NCI-H510A treated with DMSO at 0.1 percent for 48 hours (cell line): ENCODE measurements at places on chromosomes 13 and 19.

DNA sequence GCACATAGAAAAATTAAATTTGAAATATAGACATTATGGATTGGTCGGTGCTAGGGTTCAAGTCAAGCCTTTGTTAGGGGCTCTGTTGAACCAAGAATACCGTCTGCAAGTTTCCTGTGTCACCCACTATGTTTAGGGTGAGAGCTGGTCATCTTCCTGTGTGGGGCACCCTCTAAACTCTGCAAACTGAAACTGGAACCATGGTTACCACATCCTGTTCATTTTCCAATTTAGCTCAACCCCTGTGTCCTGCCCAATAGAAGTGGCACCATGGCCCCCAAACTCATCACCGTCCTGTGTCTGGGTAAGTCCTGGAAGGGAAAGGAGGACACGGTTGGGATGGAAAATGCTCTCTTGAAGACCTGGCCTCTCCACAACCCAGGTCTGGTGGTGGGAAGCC lies 29.9 kb downstream of the LAIR2 start:
- DNase-seq = no peak

DNA sequence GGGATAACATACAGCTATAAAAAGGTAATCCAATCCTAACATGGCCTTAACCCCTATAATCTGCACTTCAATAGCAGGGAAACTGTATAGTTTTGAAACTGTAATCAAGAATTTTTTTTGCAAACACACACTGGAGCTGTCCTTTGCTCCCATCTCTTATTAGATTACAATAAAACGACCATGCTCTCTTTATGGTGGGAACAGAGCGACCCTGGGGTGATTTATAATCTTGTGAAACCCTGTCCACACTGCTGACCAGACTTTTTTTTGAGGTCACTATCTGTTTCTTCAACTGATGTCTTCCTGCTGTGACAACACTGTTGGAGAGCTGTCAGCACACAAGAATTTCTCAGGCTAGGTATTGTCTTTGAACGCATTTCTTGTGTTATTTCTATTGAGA lies 35.3 kb downstream of the DACH1 start:
- DNase-seq = no peak

DNA sequence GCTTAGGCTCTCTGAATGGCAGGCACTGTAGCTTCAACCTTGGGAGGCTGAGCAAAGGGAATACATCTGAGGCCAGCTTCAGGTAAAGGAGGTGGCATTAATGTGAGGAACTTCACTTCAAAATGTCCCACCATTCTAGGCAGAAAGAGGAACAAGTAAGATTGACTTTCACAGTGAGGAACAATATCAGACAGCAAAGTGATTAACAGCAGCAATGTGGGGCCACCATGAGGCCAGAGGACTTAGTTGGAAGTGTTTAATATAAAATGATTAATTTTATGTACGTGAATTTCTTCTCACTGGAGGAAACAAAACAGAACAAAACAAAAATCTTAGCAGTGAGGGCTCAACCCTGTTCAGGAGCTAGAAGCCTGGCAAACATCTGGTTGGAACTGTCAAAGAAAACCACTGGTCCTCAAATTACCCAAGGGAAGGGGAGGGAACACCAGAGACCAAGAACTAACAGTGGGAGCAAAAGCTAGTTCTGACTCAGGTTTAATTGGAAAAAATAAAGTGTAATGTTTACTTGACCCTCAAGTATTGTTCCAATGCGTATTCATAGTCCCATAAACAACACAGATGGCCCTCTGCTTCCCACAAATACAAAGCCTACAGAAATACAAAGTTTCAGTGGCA lies 43.9 kb upstream of the FRY start:
- no peak for DNase-seq

DNA sequence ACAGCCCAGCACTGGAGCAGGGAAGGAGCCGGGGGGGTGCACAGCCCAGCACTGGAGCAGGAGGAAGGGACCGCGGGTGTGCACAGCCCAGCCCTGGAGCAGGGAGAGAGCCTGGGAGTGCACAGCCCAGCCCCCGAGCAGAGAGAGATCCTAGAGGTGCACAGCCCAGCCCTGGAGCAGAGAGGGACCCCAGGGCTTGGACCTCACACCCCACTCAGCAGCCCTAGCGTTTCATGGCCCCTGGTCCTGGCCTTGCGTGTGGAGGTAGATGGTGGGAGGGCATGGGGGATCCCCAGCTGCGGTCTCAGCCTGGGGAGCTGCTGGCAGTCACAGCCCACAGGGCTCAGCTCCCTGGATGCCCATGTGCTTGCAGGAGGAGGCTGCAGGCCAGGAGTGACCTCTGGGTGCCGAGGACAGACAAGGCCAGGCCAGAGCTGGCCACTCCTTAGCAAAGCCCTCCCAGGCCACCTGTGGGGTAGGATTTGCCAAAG lies 25.1 kb downstream of the GAS6 start:
- DNase-seq = no peak

DNA sequence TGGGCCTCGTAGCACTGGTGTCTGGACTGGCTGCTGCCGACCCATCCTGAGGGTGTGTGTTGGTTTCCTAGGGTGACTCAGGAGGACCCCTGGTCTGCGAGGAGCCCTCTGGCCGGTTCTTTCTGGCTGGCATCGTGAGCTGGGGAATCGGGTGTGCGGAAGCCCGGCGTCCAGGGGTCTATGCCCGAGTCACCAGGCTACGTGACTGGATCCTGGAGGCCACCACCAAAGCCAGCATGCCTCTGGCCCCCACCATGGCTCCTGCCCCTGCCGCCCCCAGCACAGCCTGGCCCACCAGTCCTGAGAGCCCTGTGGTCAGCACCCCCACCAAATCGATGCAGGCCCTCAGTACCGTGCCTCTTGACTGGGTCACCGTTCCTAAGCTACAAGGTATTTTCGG lies 13.8 kb downstream of the TIMM13 start:
- no peak for DNase-seq

DNA sequence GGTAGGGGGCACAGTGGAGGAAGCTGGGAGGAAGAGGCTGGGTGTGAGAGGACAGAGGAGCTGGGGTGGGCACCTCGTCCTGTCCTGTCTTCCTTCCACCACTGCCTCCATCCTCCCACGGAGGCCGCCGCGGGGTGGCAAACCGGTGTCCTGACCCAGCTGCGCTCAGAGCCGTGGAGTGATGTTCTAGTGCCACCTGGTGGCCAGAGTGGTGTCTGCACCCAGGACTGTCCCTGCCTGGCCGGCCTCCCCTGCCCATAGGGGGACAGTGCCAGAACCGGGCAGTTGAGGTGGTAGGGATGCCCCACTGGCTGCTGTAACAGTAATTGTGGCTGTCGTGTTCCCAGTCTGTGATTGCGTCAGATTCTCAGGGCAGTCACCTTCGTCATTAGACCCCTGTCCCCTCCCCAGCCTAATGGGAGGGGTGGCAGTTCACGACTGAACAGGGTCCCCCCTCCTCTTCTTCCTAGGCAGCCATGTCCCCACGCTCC lies 11.1 kb upstream of the ARRDC2 start:
- DNase-seq = peak; percentile 74

- no peak for DNase-seq
These were observed 4.2 kb downstream of the ATP8B3 start for GRCh38 chr19:1807695-1808394.

DNA sequence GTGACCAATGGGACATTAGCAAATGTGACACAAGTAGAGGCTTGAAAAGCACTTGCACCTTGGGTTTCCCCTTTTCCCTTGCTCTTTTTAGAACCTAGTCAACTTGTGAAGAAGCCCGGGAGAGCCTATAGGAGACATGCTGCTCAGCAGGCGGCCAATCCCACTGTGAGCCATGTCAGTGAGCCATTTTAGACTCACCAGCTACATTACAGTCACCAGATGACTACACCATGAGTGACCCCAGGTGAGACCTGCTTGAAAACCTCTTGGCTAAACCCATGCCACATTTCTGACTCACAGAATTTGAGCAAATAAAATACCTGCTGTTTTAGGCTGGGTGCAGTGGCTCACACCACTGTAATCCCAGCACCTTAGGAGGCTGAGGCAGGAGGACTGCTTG lies 317.5 kb downstream of the KLF12 start:
- DNase-seq = no peak

- DNase-seq = peak; percentile 21
These were observed at the start of gene CXCL17 for GRCh38 chr19:42442833-42443232. Gene CXCL17 (minus strand): TSS chr19:42442946. CDS start chr19:42442832, 114 bp downstream.

GRCh38 chr19:11722414-11722813 lies 16.3 kb downstream of the ZNF823 start:
- no peak for DNase-seq

- no peak for DNase-seq
These were observed 72.7 kb downstream of the ZNF254 start for GRCh38 chr19:24159707-24160106.

GRCh38 chr13:36919171-36919832 lies 736 bp downstream of the SMAD9 start:
- DNase-seq = no peak

DNA sequence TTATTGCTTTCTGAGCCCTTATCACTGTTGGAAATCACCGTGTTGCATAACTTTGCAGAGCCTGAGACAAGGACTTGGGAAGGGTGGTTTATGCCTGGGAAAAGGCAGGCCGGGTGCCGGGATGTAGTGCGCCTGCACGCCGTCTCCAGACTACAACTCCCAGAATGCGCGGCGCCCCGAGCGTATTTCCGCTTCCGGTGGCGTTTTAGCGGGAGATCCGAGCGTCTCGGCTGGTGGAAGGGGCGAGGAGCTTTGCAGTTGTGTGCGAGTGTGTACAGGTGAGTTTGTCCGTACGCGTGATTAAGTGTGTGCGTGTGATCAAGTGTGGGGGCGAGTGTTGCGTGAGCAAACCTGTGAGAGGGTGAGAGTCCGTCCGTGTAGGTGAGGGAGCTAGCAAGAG lies 75.4 kb downstream of the PEG3 start:
- DNase-seq = no peak

DNA sequence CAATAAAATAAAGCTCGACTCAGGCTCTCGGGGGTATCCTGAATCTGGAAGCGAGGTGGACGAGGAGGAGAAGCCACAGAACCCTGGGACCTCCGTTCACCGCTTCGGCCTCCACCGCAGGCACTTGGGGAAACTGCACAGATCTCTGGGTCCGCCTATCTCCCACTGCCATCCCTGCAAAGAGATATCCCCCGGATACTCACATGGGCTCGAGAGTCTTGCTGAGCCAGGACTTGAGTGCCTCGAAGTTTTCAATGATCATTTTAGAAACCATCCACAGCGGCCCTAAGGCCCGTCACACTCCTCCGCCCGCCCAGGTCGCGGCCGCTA lies 589 bp downstream of the RBM26 start:
- DNase-seq = no peak

DNA sequence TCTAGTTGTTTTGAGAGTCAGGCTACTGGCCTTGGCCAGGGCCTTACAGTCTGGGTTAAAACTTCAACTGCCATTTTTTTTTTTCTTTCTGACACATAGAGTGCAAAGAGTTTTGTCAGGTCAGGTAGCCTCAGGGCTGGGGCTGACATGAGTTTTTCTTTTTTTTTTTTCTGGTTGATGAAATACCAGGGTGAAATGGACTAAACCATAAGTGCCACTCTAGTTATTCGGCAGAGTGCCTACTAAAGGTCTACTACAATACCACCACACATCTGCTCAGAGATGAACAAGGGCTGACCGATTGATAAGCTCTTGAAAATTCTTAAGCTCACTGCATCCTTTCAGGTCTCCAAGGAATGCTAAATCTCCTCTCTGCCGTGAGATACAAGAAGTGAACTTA lies 4.4 kb upstream of the ZNF320 start:
- no peak for DNase-seq

- peak; percentile 54 for DNase-seq
These were observed 32.9 kb upstream of the SACS start for GRCh38 chr13:23466144-23467002.

DNA sequence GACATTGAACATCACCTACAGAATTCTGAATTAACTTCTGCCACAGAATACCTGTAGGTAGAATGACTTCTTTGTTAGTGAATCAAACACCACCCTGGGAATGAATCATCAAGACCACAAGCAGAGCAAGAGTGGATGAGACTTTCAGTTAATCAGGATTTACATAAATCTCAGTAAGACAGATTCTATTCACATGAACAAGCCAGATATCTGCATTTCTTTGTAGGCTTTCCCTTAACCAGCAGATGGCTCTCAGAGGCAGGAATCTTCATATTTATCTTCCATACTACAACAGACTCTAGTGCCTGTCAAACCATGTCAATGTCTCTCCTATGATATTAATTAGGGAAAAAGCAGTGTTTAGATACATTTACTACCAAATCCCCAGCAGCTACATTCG lies 412.1 kb downstream of the KLF12 start:
- no peak for DNase-seq

- no peak for DNase-seq
These were observed 49.2 kb downstream of the POLR1D start for GRCh38 chr13:27670861-27671260.

GRCh38 chr19:32570081-32570785 lies 10.8 kb upstream of the PDCD5 start:
- DNase-seq = peak; percentile 58

DNA sequence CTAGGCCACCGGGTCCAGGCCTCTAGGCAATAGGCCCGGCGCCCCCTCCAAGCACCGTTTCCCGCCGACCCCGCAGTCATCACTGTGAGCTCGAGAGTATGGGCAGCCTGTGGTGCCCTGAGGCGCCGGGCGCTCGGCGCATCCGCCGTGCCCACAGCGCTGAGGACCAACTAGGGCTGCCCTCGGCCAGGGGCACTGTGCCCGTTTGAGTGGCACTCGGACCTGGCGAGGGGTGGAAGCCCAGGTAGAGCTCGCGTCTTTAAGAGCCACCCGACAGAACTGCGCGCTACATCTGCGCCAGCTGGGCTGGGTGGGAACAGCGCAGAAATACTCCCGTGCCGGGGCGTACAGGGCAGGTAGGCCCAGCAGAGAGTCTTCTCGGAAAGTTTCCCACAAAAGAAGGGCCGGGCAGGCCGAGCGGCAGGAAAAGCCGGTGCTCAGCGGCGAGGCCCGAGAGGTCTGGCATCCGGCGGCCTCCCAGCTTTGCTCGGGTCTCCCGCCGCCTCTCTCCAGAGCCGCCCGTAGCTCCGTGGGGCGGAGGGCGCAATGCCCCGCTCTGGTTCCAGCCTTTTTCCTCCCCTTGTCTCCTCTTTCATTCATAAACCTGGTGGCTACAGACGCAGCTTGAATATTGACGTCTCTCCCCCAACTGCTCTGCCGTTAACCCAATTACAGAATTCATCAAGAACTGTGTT lies 5.4 kb upstream of the SOX1 start:
- DNase-seq = no peak

GRCh38 chr19:48497728-48498594 lies 13.7 kb downstream of the LMTK3 start:
- no peak for DNase-seq

DNA sequence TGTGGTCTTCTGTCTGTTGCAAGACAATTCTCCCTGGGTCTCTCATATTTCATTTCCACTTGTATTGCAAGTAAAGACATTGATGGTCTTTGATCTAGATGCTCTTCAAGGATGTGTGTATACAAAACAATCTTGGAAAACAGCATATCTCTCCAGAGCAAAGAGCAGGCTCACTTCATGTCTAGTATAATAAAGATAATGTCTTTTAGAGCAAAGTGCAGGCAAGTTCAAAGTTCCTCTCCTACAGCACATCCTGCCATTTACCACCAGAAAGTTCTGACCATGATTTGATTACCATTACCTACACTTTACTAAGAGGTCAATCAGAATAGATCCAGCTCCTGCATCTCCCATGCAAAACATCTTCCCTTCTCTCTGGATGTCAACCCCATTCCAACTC lies 162.8 kb downstream of the DIAPH3 start:
- no peak for DNase-seq
